ENCODE measurements at places on chromosomes 13 and 19.
A peak's percentile ranks its signal among the peaks of the same experiment; 100 is the strongest.

DNA sequence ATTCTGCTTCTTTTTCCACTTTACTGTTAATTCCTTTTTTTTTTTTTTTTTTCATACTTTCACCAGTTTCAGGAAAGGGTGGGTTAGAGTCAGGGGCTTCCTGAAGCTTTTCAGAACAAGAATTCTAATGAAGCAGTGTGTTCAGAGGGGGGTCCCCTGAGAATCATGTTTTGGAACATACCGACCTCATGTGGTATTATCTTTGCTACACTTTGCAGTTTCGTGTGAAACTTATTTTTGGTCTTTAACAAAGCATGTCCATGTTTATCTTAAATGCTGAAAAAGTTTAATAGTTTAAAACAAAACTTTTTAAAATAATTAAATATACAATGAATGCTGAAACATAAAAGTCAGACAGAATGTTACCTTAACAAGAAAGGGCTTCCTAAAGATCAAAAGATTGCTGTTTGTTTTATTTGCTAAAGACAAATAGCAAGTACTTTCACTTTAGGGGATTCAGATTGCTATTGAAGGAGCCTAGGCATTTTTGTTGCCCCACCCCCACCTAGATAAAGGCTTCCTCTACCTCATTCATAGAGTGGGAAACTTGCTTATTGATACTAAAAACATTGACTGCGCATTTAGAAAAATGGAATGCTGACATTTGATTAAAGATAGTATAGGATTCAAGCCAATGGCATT, 21.1 kb upstream of the POMP start:
- no peak for DNase-seq

DNA sequence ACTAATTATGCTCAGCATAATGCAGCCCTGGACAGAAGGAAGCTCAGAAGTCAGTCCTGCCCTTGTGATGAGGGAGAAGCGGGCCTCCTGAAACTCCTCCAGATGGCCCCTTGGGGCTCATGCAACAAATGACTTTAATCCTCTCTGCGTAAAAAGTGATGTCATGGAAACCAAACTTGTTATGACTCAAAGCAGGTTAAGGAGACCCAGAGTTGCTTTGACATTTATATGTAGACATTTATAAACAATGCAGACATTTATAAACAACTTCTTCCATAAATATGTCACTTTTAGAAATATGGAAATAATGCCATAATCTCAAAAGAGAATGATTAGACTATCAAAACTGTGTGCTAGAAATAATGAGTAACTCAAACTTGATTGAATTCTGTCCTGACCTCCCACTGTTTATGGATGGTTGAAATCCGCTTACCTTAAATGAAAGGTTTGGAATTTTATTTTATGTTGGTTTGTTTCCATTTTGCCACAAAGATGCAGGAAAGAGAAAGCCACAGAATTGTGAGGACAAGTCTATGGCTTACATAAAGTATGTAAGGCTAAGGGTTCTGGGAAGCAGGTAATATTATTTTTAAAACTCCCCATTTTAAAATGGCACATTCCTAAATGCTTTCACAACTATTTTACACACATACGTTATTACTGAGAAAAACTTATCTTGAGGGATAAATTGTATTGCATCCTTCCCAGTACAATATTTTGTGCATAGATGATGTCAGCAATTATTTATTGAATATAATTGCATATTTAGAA, 73.7 kb downstream of the CYSLTR2 start:
- DNase-seq: no peak

DNA sequence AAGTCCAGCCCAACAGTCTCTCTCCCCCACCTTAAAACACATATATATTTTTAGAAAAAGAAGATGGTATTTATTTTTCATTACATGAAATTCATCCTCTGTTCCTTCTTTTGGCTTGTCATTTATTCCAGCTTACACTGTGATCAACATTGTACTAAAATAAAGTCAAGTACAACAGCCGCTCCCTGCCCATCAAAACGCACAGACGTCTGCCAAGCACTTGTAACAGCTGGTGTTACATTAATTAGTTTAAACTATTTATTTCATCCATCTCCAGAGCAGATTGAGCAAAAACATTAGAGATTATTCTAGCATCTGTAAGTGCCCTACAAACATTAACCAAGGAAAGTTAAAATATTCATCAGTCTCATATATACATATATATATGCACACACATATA, 350.5 kb downstream of the DACH1 start:
- no peak for DNase-seq

DNA sequence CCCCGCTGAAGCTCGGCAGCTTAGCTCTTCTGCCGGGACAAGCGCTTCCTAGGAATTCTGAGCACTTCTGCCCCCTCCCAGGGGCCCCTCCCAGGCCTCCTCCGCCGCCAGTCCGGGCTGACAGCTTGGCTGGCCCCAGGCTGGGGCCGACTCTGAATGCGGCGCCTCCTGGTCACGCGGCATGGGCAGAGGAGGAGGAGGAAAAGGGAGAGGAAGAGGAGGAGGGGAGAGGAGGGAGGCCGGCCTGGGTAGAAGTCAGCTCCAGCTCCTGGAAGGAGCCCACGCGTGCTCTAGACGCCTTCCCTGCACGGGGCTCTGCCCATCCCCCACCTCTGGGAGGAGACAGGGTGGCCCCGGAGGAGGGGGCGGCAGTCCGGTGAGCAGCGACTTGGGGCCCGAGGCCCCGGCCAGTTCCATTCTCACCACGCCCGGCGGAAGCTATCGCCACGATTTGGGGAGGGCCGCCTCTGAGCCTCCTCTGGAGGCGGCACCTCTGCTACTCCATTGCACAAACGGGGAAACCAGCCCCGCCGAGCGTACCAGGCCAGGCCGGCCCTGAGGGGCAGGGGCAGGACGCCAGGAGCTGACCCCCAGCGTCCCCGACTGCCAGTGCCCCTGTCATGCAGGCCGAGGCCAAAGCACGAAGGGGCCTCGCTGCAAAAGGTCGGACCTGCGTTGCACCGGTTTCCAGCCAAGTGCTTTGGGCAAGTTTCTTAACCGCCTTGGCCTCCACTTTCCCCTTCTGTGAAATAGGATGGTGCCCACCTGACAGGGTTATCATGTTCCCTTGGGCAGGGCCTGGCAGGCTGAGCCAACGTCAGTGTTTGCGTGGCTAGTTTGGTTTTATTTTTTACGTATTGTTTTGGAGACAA, 31.6 kb downstream of the CCNE1 start:
- DNase-seq: no peak

- no peak for DNase-seq
These were observed 146.4 kb upstream of the SLITRK5 start for GRCh38 chr13:87524775-87525174.

GRCh38 chr13:91661692-91662490, 263.5 kb downstream of the GPC5 start:
- DNase-seq: no peak

GRCh38 chr19:15332311-15332996, at the start of gene BRD4:
TSS of gene BRD4 (minus strand) at chr19:15332539. CDS start at chr19:15273099, 59,440 bp downstream.
- DNase-seq: peak; percentile 34

GRCh38 chr19:1407528-1408299, at the start of gene DAZAP1:
TSS of gene DAZAP1 (plus strand) at chr19:1407586. CDS start at chr19:1407774, 188 bp downstream.
- DNase-seq: no peak

- no peak for DNase-seq
These were observed 498.6 kb upstream of the SLITRK1 start for GRCh38 chr13:84380866-84381265.

DNA sequence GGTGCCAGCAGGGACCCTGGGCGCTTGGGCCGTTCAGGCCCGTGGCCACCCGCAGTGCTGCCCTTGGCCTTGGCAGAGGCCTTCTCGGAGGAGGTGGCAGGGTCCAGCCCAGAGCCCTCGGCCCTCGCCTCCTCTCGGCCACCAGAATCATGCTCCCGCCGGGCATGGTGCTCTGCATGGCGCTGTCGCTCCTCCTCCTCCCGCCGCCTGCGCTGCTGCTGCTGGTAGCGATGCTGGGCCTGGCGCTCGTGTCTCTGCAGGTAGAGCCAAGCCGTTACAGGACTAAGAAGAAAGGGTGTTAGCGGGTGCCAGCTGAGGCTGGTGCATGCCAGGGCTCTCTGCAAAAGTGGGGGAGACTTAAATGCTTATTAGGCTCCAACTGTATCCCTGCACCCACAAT, 9.5 kb downstream of the ANO8 start:
- no peak for DNase-seq

- no peak for DNase-seq
These were observed 223.7 kb downstream of the TBC1D4 start for GRCh38 chr13:75258159-75258782.

GRCh38 chr19:32457571-32458158, 52.1 kb downstream of the DPY19L3 start:
- DNase-seq: no peak

- no peak for DNase-seq
These were observed 1.5 kb downstream of the ZNF814 start for GRCh38 chr19:57887195-57887941.

DNA sequence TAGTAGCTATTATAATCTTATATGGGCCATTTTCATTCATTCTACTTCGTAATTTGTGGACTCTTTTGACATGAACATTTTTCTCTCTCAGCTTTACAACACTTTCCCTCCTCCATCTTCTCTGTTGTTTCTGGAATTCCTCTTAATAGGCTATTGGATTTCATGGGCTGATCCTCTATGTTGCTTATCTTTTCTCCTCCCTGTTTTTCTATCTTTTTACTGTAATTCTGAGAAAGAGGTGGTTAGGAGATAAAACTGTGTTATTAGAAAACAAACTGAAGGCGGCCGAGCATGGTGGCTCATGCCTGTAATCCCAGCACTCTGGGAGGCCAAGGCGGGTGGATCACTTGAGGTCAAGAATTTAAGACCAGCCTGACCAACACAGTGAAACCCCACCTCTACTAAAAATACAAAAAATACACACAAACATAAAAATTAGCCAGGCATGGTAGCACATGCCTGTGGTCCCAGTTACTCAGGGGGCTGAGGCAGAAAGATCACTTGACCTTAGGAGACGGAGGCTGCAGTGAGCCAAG, 188.1 kb downstream of the UGGT2 start:
- DNase-seq: no peak

- no peak for DNase-seq
These were observed 6.0 kb upstream of the BSG start for GRCh38 chr19:566403-566802.

DNA sequence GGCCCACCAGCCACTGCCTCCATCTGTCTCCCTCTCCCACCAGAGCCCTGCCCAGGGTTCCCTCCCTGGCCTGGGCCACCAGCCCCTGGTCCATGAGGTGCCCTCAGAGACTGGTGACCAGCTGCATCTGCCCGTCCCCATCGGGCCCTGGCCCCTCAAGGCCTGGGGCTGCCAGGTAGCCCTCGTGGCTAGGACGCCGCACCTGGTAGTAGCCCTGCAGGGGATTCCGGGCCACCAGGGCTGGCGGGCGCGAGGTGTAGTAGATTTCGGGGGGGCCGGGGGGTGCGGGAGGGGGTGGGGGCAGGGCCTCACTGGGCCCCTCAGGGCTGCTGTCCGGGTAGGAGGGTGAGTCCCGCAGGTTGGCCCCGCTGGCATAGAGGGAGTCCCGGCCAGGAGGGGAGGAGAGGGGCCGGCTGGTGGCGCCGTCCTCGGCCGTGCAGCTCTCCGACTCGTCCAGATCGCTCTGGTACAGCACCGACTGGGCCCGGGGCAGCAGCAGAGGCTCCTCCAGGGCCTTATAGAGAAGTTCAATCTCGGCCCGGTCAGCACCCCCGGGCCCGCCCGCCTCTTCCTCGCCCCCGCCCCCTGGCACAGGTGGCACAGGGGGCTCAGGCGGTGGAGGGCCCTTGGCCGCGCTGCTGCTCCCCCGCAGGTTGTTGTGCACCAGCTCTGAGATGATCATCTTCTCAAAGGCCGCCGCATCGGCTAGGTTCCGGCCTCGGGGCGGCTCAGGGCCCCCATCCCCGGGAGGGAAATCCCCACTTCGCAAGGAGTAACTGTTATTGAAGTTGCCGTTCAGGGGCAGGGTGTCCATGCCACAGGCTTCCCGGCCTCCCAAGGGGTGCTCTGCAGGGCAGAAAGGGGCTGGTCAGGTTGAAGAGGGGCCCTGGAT, 14.6 kb upstream of the ASF1B start:
- DNase-seq: no peak

GRCh38 chr19:5696196-5697021, 6.3 kb downstream of the RPL36 start:
- DNase-seq: no peak

GRCh38 chr13:111177081-111177711, 62.1 kb downstream of the ARHGEF7 start:
- DNase-seq: no peak

- DNase-seq: no peak
These were observed 26.5 kb downstream of the PIP5K1C start for GRCh38 chr19:3673506-3674439.

GRCh38 chr19:33392341-33393285, 19.1 kb downstream of the CEBPG start:
- no peak for DNase-seq

GRCh38 chr19:43444531-43445287, 20.7 kb downstream of the LYPD3 start:
- no peak for DNase-seq

GRCh38 chr13:114120591-114121011, 11.8 kb downstream of the RASA3 start:
- DNase-seq: no peak

DNA sequence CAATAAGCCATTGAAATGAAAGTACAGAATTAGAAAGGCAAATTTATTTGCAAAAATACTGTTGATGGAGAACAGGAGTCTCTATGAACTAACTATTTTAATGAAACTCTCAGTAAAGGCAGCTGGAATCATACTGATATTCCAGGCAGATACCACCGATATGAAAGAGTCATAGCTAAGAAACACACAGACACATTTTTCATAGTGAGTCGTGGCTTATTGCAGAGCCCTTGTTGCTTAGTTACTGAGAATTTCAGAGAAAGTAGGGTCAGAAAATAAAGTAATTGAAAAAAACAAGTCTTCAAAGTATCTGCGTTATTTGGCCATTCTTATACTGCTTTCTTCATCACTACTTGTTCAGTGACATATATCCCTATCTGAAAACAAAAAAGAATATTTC, 1890.9 kb downstream of the PCDH9 start:
- no peak for DNase-seq

GRCh38 chr13:47679401-47679800, 321.7 kb downstream of the SUCLA2 start:
- DNase-seq: no peak

GRCh38 chr19:33376941-33377557, 3.5 kb downstream of the CEBPG start:
- no peak for DNase-seq

DNA sequence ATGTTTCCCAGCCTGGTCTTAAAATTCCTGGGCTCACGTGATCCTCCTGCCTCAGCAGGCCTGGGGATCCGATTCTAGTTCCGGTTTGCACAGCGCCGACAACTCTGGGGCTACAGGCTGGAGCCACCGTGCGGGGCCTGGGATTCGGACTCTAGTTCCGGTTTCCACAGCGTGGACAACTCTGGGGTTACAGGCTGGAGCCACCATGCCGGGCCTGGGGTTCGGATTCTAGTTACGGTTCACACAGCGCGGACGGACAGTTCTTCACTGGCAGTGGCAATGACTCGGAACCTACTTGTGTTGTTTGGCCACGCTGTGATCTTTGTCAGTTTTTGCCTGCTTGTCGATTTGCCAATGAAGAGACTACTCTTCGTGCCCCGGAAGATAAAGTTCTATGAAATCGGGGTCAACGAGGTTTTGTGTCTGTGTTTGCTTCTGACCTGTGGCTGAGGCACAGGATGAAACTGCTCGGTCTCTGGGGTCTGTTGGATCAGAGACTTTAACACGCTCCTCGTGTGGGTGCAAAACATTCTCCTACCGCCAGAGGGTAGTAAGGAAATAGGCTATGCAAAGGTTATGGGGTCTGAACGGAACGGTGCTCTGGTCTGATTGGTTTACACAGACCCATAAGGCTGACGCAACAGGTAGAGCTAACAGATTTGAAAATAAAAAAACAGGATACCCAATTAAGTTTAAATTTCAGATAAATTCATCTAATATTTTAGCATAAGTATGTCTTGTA, 12.1 kb upstream of the ZSCAN1 start:
- DNase-seq: peak; percentile 31

GRCh38 chr13:26693749-26694463, 66.7 kb downstream of the GPR12 start:
- no peak for DNase-seq

Data from NCI-H1930 (cell line).